Smooth muscle cell of the brain vasculature (primary cell): ENCODE measurements at places on chromosomes 6 and 20.

DNA sequence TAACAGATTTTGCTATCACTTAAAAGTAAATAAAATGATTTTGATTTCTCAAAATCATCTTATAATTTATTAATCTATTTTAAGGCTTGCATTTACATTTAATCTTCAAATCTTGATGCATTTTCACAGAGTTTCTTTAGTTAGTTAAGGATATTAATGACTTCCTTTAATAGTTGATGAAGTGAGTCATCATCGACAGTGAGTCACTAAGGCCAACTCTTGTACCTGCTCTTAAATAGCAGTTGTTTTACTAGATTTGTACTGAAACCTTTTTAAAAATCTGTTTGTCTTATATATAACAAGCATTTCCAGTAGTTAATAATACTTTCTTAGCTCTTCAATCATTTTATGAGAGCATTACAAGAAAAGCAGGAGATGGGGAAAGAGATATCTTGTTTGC is 191.7 kb downstream of the ESR1 start:
- no peak for DNase-seq

- DNase-seq: no peak
Observed at GRCh38 chr6:6284221-6284966, 36.1 kb downstream of the F13A1 start.

DNA sequence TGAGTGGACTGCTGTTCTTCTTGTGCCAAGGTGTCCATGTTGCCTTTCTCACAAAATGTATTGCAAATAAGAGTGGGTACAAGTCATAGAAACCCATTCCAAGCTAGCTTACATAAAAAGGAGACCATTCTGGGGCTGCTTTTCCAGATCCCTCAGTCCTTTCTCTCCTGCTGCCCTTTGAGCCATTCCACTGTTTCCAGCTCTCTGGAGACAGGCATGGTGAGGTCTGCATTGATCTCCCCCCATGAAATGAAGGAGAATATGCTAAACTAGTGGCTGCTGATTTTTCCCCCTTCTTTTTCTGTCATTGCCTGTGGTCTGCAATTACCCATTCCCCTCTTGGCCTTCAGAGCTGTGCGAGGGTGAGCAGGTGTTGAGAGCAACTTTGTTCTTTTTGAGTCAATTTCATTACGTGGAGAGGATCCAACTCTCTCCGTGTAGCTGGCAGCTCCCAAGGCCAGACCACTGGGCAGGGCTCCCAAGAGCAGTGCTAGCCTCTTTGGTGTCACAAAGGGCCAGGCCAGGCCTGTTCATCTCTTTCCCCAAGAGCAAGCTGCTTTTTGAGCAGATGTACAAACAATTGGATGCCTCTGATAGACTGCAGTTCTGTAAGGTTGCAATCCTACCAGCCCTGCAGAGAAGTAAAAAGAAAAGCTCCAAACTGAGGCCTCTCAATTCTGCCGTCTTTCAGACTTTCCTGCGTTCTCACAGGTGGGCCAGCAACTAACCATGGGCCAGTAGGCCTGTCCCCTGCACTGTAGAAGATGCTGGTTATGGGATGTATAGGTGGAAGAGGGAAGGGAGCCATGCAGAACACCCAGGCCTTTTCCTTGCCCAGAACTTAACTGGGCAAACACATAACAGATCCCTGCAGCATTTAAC is 96.1 kb upstream of the ARMC2 start:
- DNase-seq: no peak

GRCh38 chr6:33851959-33852358 is 48.2 kb upstream of the MLN start:
- DNase-seq: no peak

GRCh38 chr6:81762606-81763005 is 10.1 kb upstream of the TENT5A start:
- DNase-seq: no peak

DNA sequence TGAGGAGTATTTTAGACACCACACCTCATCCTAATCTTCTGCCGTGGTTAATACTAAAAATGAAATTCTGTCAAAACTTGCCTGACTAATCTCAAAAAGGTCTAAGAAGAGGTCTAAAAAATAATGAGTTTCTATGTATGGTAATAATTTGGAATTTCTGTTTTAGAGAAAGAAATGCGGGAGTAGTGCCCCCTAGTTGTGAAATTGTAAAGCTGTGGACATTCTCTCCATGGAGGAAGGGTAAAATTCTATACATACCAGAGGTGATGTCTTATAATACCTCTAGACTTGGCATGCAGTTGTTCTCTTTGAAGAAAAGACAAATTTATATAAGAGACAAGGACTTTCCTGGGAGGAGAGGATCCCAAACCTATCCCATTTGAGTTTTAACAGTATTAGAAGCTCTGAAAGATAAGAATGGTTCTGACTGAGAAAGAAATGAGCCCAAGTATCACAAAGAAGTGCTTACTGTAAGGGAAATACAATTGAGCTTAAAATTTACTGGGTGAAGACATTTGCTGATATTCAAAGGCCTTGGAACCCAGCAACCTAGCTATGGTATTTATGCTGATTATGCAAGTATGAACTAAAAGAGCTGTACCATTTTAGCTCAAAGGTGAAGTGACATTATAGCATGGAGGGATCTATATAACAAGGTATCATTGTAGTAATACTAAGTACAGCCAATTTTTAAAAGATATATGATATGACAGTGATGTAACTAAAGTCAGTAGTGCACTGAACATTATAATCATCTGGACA is 5.1 kb upstream of the EPHA7 start:
- DNase-seq: no peak

GRCh38 chr6:51027283-51028065 is 208.8 kb downstream of the TFAP2B start:
- no peak for DNase-seq

DNA sequence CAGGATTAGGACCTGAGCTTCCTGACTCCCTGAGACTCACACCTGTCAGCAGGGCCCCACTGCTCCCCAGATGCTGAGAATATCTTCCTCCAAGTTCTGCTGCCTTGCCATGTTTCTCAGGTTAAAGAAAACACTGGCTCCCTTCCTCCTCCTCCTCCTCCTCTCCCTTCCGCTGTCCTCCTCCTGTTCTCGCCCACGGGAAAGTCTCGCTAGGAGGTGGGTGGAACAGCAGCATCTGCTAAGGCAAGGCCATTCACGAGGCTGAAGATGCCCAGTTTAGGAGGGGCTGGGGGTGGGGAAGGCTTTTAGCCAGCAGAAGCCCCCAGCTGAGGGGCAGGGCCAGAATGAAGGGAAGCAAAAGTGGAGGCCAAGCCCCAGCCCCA is 23.8 kb downstream of the KCNK15 start:
- no peak for DNase-seq

- peak; percentile 69 for DNase-seq
Observed at GRCh38 chr6:125201961-125202729, 48.6 kb downstream of the TPD52L1 start.

DNA sequence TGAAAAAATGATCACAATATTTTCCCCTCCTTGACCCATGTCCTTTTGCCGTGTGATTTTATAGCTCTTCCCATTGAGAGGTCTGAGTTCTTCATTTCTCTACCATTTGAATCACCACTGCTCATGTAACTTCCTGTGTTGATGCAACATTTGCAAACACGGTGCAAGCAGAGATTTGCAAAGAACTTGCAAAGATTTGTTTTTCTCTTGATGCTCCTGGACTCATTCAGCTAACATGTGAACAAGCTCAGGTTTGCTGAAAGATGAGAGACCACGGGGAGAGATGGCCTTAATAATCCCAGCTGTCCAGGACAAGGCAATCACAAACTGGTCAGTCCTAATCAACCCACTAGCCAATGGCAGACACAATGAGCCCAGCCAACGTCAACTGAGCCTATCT is 8.6 kb downstream of the VNN2 start:
- DNase-seq: no peak

DNA sequence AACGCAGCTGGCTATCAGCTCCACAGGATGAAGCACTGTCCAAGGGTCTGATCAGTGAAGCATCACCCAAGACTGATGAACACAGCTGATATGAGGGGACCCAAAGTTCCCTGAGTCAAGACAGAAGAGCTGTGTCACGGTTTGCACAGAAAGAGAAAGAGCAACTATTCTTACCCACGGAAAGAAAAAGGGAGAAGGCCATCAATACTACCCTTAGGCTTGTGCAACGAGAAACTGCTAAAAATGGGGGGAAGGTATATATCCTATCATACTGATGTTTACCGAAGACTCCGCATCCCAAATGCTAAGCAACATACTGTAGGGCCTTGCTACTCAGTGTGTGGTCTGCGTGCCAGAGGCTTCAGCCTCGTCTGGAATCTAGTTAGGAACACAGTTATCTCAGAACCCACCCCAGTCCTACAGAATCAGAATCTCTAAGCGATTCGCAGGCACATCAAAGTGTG is 665 bp downstream of the FASTKD5 start:
- DNase-seq: no peak

DNA sequence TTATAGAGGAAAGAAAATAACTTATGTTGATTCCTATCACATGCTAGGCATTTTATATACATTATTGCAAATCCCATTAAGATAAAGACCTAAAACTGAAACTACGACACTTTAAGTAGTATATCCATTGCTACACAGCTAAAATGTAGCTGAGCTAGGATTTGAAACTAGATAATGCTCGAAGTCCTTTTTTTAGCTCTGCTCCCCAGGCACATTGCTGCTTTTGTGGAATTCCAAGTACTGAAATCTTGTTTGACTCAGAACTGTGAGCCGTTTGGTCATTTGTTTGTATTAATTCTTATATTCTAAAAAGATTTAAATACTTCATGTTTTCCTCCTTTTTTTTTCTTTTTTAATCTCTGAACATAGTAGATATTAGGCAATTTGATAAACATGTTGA is 644.8 kb downstream of the HACE1 start:
- no peak for DNase-seq

- DNase-seq: no peak
Observed at GRCh38 chr20:62322492-62323041, 19.8 kb downstream of the ADRM1 start.

GRCh38 chr6:135493218-135493961 is 4.2 kb downstream of the AHI1 start:
- DNase-seq: no peak

- DNase-seq: no peak
Observed at GRCh38 chr6:148448369-148449012, 105.9 kb downstream of the SASH1 start.

GRCh38 chr6:17101422-17102257 is at the start of gene STMND1:
Gene STMND1, plus strand, starts transcription at chr6:17102050. Its CDS starts 208 bp downstream, at chr6:17102258.
- no peak for DNase-seq

GRCh38 chr20:62346398-62347150 is 20.5 kb downstream of the LAMA5 start:
- DNase-seq: no peak

DNA sequence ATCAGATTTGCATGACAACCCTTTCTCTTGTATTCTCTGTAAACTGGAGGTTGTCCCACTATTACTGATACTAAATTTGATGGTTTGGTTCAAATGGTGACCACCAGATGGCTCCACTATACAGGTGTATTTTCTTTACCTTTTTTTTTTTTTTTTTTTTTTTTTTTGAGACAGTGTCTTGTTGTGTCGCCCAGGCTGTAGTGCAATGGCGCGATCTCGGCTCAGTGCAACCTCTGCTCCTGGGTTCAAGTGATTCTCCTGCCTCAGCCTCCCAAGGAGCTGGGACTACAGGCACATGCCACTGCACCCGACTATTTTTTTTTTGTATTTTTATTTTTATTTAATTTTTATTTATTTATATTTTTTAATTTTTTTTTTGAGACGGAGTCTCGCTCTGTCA is 6.6 kb upstream of the WTAP start:
- DNase-seq: no peak

DNA sequence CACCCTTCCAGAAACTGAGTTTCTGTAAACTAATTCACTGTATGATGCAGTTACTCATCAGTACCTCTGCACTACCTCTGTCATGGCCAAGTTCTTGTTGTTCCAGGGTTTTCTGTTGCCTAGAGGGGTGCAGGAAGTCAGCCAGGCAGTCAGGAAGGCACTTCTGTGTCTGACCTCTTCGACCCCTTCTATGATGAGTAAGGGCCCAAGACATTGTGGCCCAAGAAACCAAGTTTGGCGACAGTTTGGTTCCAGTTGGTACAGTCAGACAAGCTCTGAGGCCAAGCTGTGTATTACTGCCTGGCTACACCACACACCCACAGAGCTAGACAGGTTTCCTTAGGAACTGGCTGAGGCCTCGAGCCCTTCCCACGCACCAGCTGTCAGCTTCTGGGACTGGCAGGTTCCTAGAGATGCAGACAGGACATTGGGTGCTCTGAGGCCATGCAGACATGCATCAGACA is 41.2 kb downstream of the TRAF3IP2 start:
- DNase-seq: no peak

DNA sequence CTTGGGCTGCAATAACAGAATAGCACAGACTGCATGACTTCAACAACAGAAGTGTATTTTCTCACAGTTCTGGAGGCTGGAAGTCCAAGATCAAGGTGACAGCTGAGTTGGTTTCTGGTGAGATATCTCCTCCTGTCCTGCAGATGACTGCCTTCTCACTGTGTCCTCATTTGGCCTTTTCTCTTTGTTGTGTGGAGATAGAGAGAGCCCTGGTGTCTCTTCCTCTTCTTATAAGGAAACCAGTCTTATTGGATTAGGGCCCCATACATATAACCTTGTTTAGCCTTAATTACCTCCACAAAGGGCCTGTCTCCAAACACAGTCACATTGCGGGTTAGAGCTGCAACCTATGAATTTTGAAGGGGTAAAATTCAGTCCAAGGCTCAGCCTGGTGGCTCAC is 57.0 kb upstream of the BMP6 start:
- DNase-seq: no peak

DNA sequence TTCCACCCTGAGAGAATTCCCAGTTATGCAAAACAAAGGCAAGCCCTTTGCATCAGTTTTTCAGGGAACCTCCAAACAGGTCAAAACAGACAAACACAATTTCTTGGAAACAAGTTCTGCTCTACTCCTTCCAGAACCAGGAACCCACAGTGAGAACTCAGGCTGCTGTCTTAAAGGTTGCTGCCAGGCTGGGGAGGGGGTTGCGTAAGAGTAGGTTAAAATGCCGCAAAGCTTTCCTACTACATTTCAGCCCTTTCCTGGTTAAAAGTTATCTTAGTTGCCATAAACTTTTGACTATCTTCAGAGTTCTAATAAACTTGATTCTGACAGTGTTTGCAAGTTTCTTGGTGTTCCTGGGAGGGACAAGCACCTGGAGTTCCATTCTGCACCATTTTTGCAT is 33.8 kb downstream of the KPNA5 start:
- DNase-seq: no peak

GRCh38 chr6:87745966-87746721 is 44.1 kb upstream of the AKIRIN2 start:
- no peak for DNase-seq

DNA sequence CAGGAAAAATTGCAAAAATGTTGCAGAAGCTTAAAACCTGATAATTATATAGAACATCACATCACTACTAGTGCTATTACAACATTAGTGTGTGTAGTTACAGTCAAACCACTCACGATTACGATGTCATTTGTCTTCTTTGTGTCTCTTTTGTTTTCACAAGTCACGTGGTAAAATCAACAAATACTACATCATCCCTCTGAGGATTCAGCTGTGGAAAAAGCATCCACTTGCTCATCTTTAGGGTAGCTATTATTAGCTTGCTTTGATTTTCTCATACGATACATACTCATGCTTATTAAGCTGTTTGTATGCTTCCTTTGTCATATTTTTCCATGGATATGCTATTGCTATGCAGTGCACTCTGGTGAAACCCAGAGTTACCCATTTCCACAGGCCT is 22.2 kb upstream of the ATXN1 start:
- no peak for DNase-seq

- DNase-seq: no peak
Observed at GRCh38 chr20:9578594-9578993, 64.2 kb downstream of the LAMP5 start.

- DNase-seq: no peak
Observed at GRCh38 chr6:150298030-150298380, 70.8 kb upstream of the IYD start.

- no peak for DNase-seq
Observed at GRCh38 chr6:19705606-19706005, 131.6 kb upstream of the ID4 start.

- no peak for DNase-seq
Observed at GRCh38 chr20:63124092-63124781, 91.7 kb downstream of the YTHDF1 start.
